ENCODE measurements at places on chromosomes 12 and 14.

DNA sequence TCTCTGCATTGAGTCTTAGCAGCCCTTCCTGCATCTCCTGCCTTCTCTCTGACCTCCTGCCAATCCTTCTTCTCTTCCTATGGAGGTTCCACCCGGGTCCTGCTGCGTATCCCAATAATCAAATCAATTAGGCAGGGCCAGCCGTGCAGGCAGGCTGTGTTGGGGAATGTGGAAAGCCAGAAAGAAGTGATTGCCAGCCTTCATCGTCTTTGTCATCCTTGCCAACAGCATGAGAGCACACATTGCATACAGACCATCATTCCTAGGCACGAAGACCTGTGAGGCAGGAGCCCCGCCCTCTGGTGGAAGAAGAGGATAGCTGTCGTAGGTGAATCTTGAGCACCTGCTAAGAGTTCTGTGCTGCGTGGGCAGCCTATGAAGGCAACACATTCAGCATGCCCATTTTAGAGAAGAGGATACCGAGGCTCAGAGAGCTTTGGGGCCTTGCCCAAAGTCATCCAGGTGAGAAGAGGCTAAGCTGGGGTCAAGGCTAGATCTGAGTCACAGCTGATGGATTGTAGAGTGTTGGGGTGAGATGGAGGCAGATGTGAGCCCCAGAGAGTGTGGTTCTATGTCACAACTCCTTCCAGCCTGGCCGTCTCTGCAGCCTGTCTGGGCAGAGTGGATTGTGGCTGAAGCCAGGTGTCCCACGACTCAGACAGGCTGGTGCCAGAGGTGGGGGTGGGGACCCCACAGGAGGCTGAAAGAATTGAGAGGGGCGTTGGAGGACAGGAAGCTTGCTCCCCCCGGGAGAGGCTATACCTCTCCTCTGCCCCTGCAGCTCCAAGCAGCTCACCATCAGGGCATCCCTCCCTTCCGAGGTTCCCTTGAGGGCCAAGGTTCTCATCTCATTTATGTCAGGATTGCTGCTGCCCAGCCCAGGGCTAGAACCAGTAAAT lies 12.7 kb downstream of the C14orf132 start:
- H3K27ac ChIP-seq: peak overlapping the region; percentile 81
- DNase-seq: peak; percentile 58
- H3K36me3 ChIP-seq: no peaks in the 10 kb centered on the region

DNA sequence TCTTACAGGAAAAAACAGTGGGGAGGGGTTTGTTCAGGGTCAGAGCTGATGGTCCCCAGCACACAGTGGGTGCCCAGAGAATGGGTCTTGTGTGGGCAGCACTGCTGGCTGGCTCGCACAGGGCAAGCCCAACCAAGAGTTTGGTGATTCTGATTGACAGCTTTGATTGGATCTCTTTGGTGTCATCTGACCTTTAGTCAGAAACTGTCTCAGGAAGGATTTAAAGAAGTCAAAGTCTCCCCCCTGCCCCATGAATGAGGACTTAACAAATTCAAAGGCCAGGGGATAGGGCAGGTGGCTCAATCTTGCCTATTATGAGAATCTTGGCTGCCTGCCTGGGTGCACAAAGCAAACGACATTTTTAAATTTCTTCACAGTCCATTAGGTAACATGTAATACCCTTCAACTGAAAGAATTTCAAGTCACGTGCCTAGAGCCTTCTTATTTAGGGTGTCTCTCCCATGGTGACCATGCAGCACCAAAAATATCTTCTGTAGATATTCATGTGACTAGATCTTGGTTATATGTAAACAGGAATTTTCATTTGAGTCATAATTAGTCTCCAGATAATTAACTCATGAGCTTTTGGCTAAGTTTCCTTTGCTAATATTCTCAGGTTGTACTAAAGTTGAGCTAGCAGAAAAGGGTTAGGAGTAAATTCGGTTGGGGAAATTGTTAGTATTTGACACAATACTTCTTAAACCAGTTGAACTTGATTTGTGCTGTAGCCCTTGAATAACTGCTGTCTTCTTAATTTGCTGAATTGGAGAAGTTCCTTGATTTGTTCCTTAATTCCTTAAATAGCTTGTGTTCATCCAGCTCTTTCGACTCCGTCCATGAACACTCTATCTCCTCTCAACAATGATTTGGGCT lies 54.5 kb upstream of the HECTD1 start:
- H3K4me3 ChIP-seq: no peak overlapping the region
- no peaks in the 10 kb centered on the region for H3K27me3 ChIP-seq
- peak overlapping the region; percentile 73 for H3K27ac ChIP-seq
- no peaks in the 10 kb centered on the region for H3K36me3 ChIP-seq
- DNase-seq: no peak

DNA sequence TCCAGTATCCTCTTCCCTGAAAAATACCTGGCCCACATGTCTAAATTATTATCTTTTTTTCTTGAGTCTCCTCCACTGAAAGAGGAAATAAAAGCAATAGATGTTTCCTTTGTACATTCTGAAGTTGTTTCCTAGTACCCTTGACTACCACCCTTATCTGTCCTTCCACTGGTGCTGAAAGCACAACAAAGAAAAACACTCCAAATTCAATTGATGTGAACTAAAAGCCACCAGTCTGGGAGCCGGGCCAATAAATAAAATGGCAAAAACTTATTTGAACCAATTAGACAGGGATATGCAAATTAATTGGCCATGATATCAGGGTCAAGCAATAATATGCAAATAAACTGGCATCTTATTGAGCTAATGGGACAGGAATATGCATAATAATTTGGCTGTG lies 330.5 kb downstream of the PAWR start:
- H3K27me3 ChIP-seq: no peaks in the 10 kb centered on the region
- no peaks in the 10 kb centered on the region for H3K4me1 ChIP-seq
- DNase-seq: no peak
- no peak overlapping the region for H3K4me3 ChIP-seq
- H3K27ac ChIP-seq: no peak overlapping the region
- H3K36me3 ChIP-seq: no peaks in the 10 kb centered on the region

DNA sequence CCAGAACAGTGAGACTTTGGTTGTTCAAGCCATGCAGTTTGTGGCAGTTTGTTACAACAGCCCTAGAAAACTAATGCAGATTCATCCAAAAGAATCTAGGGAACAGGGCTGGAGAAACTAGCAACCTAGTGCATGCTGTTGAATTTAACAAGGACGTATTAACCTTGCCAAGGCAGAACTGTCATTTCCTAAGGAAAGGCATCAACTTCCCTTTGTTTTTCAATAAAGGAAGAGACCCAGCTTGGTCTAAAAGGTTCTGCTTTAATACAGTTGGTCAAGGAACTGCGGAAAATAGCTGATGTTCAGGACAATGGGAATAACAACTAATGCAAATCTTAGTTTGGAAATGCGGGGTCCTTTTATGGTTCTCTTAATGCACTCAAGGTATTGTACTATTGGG lies 11.5 kb downstream of the AK7 start:
- H3K4me3 ChIP-seq: no peak overlapping the region
- H3K4me1 ChIP-seq: no peaks in the 10 kb centered on the region
- no peaks in the 10 kb centered on the region for H3K36me3 ChIP-seq
- H3K27ac ChIP-seq: no peak overlapping the region
- H3K27me3 ChIP-seq: no peaks in the 10 kb centered on the region

GRCh38 chr12:68686262-68686594 lies 550 bp upstream of the NUP107 start:
- no peak for DNase-seq
- peak overlapping the region; percentile 69 for H3K4me3 ChIP-seq
- peak overlapping the region; percentile 66 for H3K27ac ChIP-seq
- H3K4me1 ChIP-seq: peaks cover 7% of the 10 kb centered on the region

- no peaks in the 10 kb centered on the region for H3K36me3 ChIP-seq
- no peaks in the 10 kb centered on the region for H3K27me3 ChIP-seq
- H3K4me3 ChIP-seq: no peak overlapping the region
- DNase-seq: no peak
- H3K4me1 ChIP-seq: no peaks in the 10 kb centered on the region
- H3K27ac ChIP-seq: no peak overlapping the region
Measured at GRCh38 chr12:21971344-21971743, 30.1 kb upstream of the ABCC9 start.

DNA sequence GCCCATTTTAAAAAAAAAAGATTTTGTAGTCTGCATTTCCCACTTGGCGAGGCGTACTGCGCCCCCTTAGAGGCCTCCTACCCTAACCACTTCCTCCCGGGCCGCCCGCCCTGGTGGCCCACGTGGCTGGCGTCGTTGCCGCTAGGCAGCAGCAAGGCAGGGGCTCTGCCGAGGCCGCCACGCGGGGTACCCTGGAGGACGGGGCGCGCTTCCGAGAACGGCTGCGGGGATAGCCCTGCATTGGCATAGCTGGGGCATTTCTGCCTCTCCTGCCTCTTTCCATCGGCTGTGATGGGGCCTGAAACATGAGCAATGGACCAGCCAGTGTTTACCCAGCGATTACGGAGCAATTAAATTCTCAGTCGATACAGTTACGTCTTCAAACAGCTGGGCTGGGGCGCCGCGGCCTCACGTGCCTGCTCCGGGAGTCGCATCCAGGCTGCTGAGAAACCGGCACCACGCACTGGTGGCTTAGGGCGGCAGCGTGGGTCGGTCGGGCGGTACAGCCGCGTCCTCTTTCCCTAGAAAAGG lies 38.0 kb downstream of the IQSEC3 start:
- no peaks in the 10 kb centered on the region for H3K27me3 ChIP-seq
- H3K4me3 ChIP-seq: no peak overlapping the region
- H3K27ac ChIP-seq: no peak overlapping the region
- DNase-seq: no peak
- no peaks in the 10 kb centered on the region for H3K36me3 ChIP-seq
- no peaks in the 10 kb centered on the region for H3K4me1 ChIP-seq

DNA sequence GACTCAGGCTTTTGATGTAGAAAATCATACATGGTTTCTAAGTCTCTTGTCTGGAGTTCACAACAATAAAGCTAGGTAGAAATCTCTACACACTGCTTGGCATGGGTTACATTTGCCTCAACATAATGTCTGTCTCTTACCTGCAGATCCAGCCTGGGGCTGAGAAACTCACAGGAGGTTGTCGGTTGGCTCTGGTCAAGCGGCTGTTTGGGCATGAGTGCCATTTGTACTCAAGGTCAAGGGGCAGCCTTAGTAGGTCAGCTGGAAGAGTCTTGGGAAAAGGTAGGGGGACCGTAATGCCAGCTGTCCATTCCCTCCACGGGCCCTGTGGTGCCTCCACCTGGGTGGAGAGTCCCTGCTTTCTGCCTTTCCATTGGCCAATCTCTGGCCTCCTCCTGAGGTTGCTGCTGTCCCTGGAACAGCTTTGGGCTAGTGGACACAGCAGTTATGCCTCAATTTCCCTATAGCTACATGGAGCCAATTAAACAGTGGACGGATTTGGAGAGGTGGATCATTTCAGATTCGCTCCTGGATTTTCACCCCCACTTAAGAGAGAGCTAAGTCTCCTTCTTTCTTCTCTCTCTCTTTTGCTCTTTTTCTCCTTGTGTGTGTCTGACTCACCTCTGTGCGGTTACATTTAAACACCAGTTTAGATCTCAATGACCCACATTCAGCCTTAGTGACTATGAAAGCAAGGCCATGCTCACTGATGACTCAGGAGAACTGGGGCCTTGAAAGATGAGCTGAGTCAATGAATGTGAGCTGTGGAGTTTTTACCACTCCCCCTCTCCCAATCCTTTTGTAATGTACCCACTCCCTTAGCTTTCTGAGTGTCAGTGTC lies 132.8 kb upstream of the HIF1A start:
- no peaks in the 10 kb centered on the region for H3K36me3 ChIP-seq
- H3K4me3 ChIP-seq: no peak overlapping the region
- H3K4me1 ChIP-seq: no peaks in the 10 kb centered on the region
- DNase-seq: peak; percentile 62
- no peaks in the 10 kb centered on the region for H3K27me3 ChIP-seq
- H3K27ac ChIP-seq: peak overlapping the region; percentile 71

DNA sequence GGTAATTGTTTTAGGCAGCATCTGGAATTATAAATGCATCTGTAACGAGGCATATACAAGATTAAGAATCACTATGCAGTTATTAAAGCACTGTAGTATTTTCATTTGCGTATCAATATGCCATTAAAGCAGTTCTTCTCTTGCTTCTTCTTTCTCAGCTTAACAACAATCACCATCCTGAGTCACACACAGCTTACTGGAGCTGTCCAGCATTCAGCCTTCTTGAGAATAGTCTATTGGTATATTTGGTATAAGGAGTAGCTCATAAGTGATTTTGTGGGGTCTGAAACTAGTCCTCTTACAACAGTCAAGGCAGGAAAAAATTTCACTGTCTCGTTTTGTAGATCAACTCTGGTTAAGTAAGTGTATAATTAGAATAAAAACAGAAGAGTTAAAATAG lies 523.0 kb upstream of the FOXG1 start:
- H3K27ac ChIP-seq: no peak overlapping the region
- H3K4me3 ChIP-seq: no peak overlapping the region
- DNase-seq: no peak
- H3K36me3 ChIP-seq: no peaks in the 10 kb centered on the region

DNA sequence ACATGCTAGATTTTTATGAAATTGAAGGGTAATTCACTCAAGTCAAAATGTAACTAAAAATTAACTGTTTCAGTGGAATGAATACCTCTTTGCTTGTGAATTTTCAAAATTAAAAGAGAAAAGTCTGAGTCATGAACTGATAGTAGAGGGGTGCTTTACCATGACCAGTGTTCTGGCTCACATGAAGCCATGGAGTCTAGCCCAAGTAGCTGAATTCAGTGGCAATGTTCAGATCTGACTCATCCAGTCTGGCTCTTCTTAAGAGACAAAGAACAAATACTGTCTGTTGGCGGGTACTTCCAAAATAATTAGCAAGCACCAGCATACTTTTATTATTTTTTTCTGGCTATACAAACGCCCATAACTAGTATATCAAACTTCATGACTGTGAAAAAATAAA lies 366.3 kb upstream of the GARIN6 start:
- no peak overlapping the region for H3K4me3 ChIP-seq
- DNase-seq: no peak
- no peaks in the 10 kb centered on the region for H3K4me1 ChIP-seq

DNA sequence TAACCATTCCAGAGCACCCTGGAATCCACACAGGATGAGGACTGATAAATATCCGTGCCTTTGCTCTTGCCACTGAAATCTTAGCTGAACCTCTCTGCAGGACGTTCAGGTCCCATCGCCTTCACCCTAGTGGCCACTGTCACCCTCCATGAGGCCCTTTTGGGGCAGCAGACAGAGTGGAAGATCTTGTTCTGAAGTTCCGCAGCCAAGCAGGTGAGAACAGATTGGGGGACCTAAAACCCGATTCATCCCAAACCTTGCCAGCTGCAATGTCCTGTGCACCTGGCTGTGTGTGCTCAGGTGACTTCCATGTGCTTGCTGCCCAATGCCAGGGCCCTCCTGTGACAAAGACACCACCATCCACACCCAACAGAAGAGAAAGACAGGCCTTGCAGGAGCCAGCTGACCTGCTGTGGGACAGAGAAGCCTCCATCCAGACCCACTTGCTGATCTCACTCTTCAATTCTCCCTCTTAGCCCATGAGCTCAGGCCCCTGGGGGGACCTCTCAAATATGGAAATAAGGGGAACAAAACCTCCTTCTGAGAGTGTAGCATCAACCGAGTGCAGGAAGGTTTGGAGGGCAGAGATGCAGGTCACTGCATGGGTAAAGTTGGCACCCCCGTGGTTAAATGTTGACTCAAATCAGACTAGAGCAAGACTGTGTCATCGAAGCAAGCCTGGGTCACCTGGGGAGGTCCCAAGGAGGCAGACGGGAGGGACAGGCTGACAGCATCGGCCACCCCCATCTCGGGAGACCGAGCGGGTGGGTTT lies 308.7 kb upstream of the DIO3 start:
- H3K4me1 ChIP-seq: no peaks in the 10 kb centered on the region
- no peak overlapping the region for H3K27ac ChIP-seq
- no peak overlapping the region for H3K4me3 ChIP-seq
- H3K27me3 ChIP-seq: no peaks in the 10 kb centered on the region
- DNase-seq: no peak
- H3K36me3 ChIP-seq: no peaks in the 10 kb centered on the region
